CD4-positive, alpha-beta T cell treated with Interleukin-10 for 1 hour (primary cell): ENCODE measurements at places on chromosomes 16 and 17.

- DNase-seq, result no peak
These were observed 31.7 kb downstream of the RPA1 start for GRCh38 chr17:1861391-1862010.

DNA sequence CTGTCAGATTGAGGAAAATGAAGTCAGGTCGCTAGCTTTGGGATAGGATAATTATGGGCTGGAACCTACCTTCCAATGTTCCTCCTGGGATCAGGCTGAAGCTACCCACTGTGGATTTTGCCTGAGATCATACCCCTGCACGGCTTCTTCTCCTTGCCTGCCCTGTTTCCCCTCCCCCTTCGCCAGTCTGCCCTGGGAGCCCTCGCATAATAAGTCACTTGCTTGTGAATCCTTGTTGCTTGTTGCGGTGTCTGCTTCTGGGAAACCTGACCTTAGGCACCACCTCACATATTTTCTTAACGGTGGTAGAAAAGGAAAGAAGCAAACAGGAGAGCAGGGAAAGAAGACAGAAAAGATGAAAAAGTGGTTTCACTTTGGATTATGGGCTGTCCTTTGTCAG lies 13.3 kb upstream of the PMP22 start:
- no peak for DNase-seq

DNA sequence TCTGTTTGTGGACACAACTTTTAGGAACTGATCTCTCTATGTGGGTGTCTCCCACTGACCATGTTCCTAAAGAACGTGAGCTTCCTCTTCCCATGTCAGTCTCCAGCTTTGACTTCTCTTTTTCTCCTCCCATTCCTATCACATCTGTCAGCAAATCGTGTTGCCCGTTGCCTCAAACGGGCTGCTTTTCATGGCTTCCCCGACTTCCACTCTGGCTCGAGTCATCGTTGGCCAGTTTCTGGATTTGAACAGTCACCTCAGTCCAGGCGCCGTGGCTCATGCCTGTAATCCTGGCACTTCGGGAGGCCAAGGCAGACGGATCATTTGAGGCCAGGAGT lies 5.4 kb downstream of the ABCC1 start:
- DNase-seq, result no peak

DNA sequence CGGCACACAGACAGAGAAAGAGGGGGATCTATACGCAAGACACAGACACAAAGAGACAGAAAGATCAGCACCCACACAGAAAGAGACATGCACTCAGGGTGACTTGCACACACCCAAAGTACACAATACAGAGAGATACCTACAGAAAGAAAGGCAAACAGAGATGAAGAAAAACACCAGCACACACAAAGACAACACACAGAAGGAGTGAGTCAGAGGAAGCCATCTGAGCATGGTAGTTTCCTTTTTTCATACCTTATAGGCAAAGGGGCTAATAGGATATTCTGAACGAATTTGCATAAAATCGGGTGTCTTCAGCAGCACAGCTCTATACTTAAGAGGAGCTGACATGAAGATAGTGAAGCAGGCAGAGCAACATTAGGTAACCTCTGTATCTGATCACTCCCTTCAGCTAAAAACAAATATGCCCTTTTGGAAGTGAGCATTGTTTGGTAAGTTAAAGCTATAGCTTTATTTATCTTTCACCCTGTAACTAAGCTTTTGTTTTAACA lies 198.6 kb downstream of the AATF start:
- DNase-seq, result no peak

DNA sequence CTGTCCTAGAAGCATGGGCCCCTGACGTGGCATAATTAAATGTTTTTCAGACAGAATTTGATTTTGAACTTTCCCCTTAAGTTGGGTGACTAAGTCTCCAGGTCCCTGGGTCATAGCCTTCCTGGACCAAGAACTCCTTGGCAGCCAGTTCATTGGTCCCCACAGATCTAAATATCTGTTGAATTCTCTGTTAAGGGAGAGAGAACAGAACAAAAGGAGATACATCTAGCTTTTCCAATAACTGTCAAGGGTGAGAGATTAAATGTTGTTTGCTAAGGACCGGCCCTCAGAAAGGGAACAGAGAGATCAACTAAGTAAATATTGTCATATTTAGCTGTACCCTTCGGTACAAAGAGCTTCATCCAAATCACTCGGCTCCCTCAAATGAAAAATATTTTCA lies 78.2 kb upstream of the NOL11 start:
- DNase-seq, result no peak

DNA sequence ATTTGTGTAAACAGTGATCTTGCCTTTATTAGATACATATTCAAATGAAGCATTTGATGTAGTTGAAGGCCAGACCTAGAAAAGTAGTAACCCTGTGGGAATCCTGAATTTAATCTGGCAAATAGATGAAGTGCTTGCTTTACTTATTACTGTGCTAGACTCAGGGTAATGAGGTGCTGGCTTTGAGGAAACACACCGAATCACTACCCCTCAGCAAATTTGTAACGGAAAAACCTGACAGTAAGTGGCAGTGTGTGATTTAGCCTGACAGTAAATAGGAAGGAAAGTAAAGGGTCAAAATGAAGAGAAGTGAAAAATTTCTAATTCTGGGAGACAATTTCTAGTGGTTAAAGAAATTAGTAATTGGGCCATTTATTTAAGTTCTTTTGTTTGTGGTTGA lies 90.2 kb downstream of the MAP2K4 start:
- DNase-seq, result no peak

GRCh38 chr17:41496803-41497484 lies 7.2 kb upstream of the KRT36 start:
- peak; percentile 68 for DNase-seq

GRCh38 chr16:87322360-87322759 lies 5.2 kb upstream of the C16orf95 start:
- no peak for DNase-seq

DNA sequence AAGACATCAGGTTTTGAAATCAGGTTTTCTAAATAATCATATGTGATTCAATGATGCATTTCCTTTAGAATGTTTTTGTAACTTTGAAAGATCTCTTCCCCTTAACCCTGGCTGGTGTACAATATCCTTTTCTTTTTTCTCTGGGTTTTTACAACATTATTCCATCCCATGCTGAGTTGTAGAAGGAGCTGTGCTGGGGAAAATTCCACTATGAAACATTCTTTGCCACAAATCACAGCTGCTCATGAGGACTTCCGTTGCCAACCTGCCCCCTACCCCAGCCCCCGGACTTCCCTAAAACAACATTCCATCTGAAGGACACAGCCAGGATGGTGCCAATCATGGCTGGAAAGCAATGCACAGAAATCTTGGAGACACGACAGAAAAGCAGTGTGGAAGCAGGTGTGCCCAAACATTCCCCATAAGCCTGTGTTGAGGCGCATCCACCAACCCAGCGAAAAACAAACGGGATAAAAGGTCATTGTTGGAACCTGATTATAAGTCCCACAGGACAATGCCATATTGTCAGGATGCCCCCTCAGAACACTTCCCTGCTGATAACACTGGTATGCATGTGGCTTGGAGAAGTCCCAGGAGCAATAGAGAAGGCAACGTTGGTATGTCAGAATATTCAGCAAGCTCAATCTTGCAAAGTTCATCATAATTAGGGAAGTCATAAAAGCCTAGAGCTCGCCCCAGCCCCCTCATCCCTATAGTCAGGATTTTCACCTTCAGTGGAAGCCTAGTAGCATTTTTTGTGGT lies 475.0 kb downstream of the HS3ST3B1 start:
- no peak for DNase-seq

DNA sequence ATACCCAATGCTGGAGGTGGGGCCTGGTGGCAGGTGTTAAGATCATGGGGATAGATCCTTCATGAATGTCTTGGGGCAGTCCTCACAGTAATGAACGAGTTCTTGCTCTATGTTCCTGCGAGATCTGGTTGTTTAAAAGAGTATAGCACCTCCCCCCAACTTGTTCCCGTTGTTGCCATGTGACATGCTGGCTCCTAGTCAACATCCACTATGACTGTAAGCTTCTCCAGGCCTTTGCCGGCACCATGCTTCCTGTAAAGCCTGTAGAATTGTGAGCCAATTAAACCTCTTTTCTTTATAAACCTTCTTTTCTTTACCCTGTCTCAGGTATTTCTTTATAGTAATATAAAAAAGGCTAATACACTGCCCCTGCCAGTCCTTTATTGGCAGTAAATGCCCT lies 33.3 kb downstream of the RANBP10 start:
- no peak for DNase-seq

DNA sequence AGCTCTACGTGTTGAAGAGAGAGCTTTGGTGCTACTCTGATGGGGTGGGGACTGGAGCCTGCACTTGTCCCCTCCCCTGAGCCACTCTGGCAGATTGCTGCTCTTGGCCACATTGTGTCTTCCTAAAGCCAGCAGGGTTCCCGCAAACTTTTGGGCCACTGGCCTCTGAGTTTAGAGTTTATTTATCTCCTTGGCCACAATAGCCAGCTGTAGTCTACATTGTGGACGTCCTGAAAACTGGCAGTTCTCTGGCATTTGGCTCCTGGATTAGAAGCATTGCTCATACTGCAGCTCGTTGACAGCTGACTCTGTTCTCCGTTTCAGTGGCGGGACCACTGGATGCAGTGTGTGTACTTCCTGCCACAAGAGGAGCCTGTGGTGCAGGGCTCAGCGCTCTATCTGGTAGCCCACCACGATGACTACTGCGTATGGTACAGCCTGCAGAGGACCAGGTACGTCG lies 34.6 kb downstream of the PRMT7 start:
- DNase-seq, result no peak

DNA sequence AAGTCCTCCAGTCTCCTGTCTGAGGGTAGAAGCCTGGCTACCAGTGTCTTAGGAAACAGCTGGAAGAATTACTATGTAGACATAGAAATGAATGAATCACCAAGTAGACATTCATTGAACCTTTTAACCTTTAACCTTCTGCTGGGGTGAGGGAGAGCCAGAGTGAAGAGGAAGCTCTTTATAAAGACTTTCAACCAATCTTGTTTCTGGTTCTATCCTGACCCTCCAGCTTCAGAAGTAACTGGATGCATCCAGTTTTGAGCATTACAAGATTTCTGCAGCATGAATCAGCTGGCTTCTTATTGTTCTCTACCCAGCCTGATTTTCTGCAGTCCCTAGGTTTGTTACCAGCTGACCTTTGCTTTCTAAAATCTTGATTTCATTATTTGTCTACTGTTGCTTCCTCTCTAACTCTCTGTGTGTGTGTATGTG lies 8.5 kb downstream of the TEKT1 start:
- no peak for DNase-seq

DNA sequence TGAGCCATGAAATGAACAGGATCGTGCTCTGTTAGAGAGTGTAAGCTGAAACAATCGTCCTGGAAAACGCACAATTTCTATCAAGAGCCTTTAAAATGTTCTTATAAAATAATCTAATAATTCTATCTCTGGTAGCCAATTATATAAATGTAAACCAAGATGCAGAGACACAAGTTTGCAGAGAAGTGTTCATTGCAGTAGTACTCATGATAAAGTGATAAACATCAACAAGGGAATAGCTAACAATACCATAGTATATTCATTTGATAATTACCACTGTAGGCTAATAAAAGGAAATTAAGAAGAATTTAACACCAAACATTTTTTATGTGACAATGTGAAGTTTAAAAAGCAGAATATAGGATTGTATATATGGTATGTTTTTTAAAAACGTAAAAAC lies 12.4 kb downstream of the NACA2 start:
- DNase-seq, result no peak

- DNase-seq, result no peak
These were observed 4.0 kb upstream of the CDH11 start for GRCh38 chr16:65125871-65126270.

DNA sequence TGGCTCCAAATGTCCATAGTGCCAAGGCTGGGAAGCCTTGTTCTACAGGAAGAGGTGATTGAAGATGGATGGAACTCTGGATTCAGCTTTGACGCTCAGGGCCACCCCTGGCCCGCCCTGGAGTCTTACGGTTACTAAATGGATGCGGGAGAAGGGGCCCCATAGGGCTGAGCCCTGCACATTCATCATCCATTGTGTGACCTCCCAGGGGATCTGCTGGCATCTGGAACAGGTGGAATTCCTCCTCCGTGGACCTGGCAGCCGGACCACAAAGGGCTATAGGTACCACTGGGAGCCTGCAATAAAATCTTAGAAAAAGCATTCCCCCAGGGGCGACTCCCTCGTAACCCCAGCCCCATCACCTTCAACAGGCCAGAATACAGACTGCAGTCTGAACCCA lies 81.4 kb upstream of the NOL11 start:
- DNase-seq, result no peak

DNA sequence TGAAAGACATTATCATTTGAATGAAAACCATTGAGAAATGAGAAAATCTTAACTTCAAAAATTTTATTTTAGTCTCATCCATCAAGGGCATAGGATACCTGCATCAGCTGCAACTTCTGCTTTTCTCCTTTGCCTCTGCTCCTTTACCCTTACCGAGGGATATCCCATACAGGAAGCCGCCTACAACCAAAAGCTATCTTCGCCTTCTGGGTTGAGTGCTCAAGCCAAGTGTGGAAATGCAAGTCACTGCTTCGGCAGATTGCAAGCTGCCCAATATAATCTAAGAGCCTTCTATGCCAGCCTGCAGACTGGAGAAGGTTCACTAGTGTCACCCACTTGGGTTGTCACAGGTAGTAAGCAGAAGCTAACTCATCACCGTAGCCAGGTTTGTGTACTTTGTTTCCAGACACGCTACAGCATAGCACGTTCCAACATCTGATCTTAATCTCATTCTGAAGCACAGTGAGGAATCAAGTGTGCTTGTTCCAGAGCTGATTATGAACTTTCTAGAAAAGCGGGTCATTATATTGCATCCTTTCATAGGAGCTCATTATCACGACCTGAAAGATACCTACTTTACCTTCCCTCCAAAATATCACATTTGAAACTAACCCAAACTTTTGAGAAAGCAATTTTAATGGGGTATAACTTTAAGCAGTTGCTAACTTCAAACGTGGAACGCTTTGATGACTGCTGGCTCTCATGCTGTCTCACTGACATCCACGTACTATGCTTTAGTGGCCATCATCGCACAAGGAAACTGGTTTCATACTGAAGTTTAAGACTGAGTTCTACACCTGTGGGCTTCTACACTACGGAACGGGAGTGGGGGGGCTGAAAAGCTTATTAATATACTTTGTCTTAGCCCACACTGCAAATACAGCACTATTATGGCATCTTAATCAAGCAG lies 8.0 kb upstream of the UNK start:
- peak; percentile 67 for DNase-seq

- no peak for DNase-seq
These were observed 8.0 kb downstream of the NEUROD2 start for GRCh38 chr17:39599665-39600231.

DNA sequence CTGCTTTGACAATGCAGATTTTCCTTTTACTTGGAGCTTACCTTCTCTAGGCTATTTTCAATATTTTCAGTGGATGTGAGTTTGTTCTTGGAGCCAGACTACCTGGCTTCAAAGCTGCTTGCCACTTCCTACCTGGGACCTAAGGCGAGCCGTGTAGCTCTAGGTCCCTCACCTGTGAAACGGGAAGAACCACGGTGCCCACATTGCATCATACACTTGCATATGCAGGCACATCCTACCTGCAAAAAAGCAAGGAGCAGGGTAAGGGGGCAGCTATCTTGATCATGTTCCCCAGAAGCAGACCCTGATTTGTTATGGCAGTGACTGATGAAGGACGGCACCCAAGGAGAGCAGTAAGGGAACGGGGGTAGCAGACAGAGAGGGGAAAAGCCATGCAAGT lies 27.0 kb upstream of the MPRIP start:
- no peak for DNase-seq
